ENCODE measurements at places on chromosomes 4 and X.

GRCh38 chrX:133005042-133005441, 46.6 kb upstream of the HS6ST2 start:
- no peak for DNase-seq

DNA sequence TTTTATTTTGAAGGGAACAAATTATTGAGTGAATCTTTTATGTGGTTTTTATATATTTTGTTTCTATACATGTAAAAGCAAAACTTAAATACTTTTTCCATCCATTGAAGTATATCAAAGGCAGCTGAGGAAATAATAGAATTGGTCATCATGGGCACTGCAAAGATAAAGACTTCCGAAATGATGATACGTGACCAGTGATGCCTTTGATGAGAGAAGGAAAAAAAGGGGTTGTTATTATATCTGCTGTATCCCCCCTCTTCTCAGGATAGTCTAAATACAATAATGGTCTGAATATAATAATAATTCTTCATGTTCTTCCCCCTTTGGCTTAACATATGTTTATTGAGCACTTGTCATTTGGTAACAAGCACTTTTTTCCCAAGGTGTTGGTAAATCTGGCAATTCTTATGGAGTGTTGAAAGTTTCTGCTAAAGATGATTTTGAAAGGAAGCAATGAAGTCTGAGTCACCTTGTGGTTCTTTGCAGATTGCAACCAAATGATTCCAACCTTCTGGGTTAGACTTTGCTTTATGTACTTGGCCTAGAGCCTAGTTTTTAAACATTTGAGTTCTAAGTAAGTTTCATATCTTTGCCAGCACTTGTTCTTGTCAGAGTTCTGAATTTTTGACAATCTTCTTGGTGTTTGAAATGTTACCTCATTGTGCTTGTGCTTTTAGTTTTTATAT, 60.8 kb downstream of the USP9X start:
- no peak for DNase-seq

- DNase-seq, result no peak
Observed at GRCh38 chr4:145404761-145405160, 76.9 kb upstream of the SMAD1 start.

DNA sequence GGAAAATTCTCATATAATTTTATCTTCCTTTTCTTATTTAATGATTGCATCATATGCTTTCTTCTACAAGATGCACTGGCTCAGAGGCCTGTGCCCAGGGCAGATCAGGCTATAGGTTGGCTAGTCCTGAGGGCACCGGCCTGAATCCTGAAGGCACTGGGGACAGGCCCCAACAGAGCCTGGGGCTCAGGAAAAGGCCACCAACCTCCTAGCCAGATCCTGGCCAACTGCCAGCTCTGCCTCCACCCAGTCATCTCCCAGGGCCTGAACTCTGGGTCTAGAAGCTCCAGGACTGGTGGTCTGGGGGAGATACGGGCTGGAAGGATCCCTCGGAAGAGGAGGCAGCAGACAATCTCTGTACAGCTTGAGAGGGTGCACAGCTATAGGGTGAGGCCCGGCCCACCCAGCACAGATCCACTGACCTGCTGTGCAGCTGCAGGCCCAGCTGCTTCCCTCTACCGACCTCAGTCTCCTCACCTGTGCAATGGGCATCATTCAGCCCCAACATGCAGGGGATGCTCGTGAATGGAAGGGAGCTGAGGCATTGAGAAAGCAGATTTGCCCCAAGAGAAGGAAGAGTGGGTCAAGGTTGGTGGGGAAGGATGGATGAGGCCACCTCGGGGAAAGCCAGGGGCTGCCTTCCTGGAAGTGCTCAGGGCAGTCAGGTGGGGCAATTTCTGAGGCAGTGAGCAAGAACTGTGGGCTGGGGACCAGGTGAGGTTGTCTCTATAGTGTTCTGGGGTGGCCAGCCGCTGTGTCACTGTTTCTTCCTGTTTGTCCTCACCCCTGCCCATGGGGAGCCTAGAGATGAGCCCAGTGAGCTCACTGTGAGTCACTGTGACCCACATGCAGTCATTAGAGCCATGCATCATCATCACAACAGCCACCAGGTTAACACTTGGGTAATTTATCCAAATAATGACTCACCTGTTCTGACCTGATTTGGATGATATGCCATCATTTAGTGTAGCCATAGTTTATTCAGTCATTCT, 22.4 kb upstream of the XAGE2 start:
- peak; percentile 26 for DNase-seq

DNA sequence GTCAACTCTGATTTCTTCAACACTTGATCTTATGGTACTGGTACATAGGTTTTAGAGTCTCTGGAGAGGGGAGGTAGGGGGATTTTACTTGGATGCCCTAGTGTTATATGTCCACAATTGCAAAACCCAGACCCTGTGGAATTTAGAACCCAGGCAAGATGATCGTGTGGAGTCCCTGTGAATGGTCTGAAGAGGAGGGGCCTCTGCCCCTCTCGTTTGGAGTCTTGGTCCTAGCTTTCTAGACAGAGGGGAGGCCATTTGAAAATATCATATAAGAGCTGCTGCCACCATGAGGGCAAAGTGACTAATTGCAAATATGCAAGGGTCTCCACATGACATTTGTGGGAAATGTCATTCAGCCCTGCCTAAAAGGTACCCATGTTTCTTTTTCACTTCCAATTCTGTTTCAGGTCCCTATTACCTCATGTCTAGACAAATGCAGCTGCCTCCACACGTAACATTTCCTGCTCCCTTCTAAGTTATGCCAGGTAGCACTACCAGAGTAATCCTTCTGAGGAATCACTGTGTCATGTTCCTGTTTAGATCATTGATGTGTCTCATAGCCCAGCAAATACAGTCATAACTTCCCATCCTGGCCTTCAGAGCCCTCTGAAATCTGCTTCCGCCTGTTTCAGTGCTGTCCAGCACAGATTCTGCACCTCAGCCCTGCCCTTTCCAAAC, 126.8 kb downstream of the KLHL8 start:
- peak; percentile 53 for DNase-seq

GRCh38 chr4:121943941-121944340, 7.9 kb downstream of the TRPC3 start:
- peak; percentile 29 for DNase-seq

DNA sequence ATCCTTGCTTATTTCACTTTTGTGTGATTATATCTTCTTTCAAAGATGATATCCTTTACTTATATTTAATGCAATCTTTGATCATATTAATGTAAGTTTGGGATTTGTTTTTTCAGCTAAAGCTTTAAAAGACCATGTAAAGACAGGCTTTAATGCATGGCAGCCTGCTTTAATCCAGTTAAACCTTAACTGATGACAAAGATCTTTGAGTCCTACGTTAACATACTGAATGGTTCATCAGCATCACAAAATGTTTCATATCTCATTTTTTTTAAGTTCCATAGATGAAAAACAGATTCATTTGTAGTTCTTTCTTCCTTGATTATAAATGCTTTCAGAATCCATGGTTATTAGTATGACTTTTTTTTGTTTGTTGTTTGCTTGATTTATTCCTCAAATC, 1102.8 kb downstream of the FSTL5 start:
- no peak for DNase-seq

DNA sequence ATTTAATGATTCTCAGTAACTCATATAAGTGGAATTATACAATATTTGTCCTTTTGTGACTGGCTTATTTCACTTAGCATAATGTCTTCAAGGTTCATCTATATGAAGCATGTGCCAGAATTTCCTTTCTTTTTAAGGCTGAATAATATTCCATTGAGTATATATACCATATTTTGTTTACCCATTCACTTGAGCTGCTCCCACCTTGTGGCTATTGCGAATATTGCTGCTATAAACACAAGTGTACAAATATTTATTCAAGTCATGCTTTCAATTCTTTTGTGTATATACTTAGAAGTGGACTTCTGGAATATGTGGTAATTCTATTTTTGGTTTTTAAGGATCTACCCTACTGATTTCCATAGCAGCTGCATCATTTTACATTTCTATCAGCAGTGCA, 219.1 kb downstream of the MID1 start:
- no peak for DNase-seq

DNA sequence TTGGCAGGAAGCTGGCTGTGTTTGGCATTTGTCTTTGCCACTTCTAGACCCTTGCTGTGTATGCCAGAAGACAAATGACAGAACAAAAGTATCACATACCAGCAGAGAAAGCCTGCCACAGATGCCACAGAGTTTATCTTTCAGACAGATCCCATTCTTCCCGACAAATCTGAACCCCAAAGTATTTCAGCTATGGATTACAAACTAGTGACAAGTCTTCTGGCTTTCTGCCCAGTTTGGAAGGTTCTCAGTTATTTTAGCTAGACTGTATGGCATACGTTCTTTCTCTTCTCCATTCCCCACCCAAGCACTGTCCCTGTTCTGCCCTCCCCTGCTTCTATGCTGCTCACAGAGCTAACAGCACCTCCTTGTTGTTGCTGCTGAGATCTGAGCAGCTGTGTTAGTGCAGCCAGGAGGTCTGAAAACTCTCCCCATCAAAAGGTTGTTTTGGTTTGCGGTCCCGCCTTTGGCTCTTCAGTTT, 236.7 kb downstream of the FRAS1 start:
- DNase-seq, result no peak

- DNase-seq, result no peak
Observed at GRCh38 chr4:99817309-99817890, 773 bp downstream of the DAPP1 start.

- no peak for DNase-seq
Observed at GRCh38 chr4:24630937-24631336, 46.6 kb upstream of the DHX15 start.

DNA sequence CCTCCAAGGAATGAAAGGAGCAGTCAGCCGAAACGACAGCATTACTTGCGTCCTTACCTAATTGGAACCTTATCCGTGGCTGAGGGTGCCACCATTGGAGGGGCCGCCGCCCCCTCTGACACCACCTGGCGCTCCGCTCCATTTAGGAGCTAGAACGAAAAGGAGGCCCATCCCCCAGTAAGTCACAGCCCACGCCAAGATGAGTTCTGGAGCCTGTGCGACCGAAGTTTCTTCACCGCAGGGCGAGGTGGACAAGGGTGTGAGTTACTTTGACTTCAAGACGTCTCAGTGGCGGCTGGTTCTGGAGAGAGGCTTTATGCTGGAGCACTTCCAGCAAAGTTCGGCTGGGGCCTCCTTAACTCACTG, 729 bp upstream of the IRF2 start:
- peak; percentile 76 for DNase-seq

- no peak for DNase-seq
Observed at GRCh38 chr4:51858605-51859202, 15.8 kb downstream of the DCUN1D4 start.

- DNase-seq, result no peak
Observed at GRCh38 chrX:118519411-118520215, 24.0 kb downstream of the DOCK11 start.

- no peak for DNase-seq
Observed at GRCh38 chr4:80922941-80923340, 107.6 kb upstream of the BMP3 start.

GRCh38 chr4:124343661-124344171, 368.8 kb downstream of the ANKRD50 start:
- DNase-seq, result no peak

DNA sequence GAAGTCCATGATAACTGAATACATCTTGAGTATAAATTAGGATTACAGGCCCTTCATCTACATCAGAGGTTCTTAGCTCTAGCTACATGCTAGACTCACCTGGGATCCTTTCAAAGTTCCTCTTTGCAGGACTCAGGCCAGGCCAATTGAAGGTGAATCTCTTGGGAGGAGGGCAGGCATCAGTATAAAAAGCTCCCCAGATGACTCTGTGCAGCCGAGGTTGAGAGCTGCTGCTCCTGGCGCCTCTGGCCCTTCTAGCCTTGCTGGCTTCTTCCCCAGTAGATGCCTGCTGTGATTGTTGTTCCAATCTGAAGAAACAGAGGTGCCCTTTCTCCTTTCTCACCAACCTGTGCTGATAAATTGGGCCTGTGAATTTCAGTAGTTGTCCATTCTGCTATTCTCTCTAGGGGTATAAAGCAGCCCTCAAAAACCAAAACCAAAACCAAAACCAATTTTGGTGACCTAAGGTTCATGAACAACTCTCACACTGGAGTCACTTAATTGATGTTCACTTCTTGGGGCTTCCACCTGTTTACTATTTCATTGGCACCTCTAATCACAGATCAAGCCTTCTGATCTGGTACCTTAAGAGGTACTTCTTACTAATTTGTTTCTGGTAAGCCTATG, 78.7 kb downstream of the SUPT20HL2 start:
- DNase-seq, result no peak

DNA sequence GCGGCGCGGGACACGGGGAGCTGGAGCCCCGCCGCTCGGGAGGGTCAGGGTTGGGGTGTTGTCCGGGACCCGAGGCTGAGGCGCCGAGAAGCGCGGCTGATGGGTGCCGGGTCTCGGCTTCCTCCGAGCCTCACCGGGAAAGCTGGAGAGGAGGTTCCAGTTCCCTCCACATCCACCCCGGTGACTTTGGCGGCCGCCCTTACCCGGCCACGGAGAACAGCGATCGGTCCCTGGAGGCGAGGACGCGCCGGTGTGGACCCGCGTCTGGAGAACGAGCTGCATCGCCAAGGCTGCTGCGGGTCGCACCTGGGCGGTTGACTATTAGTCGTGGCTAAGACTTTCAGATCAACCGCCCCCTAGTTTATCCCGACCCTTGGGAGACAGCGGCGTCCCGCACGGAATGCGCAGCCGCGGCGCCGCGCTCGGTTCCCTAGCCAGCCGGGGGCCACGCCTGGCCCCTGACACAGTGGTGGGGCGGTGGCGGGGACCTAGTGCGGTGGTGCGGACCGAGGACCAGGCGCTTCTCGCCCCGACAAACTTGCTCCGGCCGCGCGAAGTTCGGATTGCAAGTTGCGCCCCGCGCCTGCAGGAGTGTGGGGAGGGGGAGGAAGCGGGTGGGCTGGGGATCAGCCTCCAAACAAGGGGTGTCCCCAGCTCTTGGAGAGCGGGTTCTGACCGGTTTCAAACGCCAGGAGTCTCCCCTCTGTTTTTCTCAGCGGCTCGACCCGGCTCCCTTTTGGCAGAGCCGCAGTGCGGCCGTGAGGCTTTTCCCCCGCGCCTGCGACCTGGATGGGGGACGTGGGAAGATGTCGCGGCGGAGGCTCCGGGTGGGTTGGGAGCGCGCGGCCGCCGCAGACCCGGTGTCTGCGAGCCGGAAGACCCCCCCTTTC, 568 bp downstream of the FHDC1 start:
- peak; percentile 43 for DNase-seq

GRCh38 chrX:116873671-116874070, 410.9 kb upstream of the CT83 start:
- no peak for DNase-seq

GRCh38 chr4:150379454-150379853, 202.5 kb upstream of the MAB21L2 start:
- DNase-seq, result no peak
